ENCODE measurements at places on chromosomes 2 and 18.

DNA sequence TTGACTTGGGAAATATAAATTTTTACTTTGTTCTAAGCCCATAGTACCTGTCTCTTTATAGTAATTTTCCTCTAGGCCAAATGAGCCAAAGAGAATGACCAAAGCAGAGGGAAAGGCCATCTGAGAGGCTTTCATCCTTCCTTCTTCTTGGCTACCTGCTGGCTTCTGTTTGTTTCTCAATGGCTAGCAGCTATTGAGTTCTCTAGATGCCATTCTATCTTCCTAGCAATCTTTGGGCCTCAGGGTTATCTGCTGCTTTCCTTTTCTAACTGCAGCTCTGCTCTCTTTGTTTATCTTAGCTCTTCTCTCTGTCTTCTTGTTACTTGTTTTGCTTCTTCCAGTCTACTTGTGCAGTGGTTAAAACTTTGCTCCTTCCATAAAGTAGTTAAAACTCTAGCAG is 601.1 kb upstream of the NRXN1 start:
- no peak for DNase-seq

DNA sequence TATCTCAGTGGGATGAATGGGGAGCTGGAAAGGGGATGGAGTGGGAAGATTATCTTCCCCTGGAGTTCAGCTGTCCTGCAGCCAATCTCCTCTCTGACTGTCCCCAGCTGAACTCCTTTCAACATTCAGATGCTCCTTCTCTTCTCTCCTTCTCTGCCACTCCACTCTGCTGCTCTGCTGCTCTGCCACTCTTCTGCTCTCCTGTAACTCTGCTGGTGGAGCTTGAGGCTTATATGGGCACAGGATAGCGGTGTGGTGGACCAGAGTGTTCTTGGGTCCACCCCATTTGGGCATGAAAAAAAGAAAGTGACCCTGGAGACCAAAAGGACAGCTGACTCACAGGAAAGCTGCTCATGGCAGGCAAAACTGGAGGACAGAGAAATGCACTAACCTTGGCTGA is 26.6 kb downstream of the FAHD2B start:
- no peak for DNase-seq

DNA sequence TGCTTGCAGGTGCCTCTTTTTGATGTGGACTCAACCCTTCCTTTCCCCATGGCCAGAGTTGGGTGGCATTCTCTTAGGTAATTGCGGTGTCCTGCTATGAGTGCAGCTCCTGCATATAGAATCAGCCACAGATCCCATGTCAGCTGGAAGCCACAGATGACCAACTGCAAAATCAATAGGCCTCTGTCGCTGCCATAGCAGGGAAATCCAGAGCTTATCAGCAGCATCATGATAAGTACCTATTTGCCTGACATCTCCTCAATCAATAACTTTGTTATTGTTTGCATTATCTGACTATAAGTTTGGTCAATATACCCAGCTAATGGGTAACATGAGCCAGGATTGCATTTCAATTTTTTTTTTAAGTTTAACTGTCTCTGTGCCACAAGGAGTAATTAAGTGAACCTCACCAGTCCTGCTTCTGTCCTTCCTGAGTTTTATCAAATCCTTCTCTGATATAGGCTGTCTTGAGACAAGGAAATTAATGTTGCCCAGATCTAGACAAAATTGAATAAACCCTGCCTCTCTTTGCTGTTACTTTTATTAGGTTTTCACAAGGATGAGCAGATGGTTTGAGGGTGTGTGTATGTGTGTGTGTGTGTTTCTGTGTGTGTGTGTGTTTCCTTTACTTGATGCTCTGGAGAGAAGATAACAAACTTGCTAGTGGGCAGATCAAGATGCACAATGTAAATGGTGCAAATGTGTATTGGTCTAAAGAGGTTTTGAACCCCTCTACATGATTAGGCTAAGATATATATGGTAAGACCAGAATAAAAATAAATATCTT is 59.6 kb upstream of the CREB1 start:
- DNase-seq = no peak

GRCh38 chr18:77037567-77037966 is 95.0 kb downstream of the MBP start:
- no peak for DNase-seq

DNA sequence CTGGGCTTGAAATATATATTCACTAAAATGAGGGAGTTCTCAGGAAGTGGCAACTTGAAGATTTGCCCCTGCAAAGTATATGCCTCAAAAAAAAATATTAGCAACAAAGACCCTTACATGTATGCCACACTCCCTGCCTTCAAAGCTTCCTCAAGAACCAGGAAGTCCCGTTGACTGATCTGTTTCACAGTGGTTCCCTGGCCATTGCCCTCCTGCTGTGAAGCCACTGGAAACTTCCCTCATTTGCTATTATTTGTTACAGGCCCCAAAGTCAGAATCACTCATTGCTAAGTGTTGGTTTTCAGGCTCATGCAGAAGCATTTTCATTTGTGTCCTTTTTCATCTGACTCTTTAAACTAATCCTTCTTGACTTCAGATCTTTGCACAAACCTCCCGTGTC is 421.5 kb downstream of the ZNF521 start:
- DNase-seq = no peak

- peak; percentile 65 for DNase-seq
Measured at GRCh38 chr2:65024149-65024829, 31.9 kb upstream of the CEP68 start.

GRCh38 chr18:51568151-51568550 is 370.7 kb upstream of the MEX3C start:
- no peak for DNase-seq

DNA sequence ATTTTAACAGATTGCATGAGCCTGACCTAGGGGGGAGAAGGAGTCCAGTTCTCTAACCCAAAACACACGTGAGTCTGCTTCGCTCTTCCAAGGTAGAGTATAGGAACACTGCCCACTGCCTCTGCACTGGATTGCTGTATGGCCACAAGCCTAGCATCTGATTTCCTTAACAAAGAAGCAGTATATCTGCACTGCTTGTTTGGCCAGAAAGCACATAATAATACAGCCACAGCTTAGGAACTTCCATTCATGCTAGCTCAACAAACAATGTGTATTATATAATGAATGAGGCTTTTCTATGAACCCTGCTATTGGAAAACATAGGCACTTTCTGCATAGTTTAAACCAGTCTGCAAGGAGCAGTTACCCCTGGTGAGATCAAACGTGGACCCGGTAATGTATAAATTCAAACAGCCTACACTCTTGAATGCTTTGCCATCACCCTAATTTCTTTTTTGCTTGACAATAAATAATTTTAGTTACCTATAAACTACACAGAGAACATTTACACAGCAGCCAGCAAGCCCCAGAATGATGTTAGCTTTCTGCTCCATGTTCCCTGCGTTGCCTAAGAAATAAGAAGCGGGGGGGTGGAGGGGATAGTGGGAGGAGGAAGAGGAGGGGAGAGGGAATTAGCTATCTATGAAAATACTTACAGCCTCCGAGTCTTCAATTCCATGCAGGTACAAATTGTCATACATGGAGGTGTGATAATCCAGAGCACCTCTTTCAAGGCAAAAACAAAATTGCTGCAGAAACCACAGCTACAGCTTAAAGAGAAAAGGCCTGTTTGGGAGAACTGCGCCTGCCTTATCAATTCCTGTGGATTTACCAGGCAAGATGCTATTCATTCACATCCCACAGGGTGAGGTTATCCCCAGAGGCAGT is 125.6 kb downstream of the CACNB4 start:
- no peak for DNase-seq

GRCh38 chr18:79567481-79568147 is 112.0 kb upstream of the CTDP1 start:
- DNase-seq = peak; percentile 43

DNA sequence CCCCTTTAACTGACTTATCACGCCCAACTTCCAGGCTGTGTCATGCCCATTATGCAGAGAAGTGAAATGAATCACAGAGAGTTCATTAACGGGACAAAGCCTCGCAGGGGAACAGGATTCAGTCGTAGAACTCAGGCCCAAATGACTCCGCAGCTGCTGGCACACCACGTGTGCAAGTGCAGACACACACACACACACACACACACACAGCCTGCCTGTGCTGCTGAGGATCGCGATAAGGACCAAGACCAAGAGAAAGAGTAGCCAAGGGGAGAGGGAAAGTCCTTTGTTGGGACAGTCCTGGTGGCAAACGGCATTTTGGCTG is 90.0 kb upstream of the TAF1B start:
- peak; percentile 93 for DNase-seq

DNA sequence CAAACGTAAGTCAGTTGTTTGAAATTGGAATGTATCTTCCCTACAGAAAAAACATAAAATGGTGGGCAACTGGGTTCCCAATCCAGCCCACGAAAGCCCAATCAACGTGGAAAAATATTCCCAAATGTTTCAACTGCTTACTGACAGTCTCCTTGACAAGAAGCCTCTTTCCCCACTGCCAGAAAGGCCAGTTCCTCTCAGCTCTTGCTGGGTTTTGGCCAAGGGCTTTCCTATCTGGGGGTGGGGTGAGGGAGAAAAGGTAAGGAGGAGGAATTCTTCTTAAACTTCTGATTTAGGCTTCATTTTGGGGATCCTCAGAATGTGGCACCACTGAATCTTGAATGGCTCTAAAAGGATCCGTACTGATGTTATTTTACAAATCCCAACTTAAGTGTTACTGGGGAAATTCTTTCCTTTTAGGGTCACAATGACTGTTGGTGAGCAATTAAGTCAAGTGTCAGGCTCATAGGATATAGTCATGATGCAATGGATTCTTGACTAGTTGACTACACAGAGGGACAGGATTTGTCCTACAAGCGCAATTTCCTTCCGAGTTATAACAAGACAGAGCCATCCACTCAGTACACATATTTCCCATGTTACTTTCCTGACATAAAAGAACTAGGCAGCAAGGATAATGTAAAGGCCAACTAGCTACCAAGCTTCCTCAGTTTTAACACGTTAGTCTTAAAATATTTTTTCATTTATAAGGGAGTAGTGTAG is 73.6 kb downstream of the SPRED2 start:
- peak; percentile 89 for DNase-seq

DNA sequence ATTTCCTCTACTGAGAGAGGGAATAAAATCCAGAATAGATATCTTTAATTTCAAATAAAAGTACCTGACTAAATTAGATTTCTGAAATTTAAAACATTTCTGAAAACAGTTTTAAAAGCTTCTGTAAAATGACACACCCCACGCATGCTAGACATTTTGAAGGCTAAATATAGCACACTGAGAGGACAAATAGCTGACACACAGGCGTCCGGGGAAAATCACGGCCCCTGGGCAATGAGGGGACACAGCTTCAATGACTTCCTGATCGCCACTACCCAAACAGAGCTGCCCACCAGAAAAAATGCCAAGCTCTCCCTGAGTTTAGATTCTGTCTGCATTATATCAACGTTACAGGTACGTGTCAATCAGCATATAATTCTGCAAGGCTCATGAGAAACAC is 10.9 kb downstream of the TBC1D8 start:
- DNase-seq = no peak

DNA sequence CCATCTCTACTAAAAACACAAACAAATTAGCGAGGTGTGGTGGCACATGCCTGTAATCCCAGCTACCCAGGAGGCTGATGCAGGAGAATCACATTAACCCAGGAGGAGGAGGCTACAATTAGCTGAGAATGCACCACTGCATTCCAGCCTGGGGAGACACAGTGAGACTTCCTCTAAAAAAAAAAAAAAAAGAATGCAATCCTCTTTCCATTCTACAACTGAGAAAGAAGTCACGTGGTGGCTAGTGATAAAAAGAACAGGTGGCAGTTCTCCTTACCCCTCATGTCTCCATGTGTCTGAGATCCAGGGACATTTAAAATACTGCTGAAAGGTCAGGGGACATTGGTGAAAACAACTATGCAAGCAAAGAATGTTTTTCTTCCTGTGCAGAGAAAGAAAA is 24.4 kb upstream of the GPR39 start:
- DNase-seq = no peak

DNA sequence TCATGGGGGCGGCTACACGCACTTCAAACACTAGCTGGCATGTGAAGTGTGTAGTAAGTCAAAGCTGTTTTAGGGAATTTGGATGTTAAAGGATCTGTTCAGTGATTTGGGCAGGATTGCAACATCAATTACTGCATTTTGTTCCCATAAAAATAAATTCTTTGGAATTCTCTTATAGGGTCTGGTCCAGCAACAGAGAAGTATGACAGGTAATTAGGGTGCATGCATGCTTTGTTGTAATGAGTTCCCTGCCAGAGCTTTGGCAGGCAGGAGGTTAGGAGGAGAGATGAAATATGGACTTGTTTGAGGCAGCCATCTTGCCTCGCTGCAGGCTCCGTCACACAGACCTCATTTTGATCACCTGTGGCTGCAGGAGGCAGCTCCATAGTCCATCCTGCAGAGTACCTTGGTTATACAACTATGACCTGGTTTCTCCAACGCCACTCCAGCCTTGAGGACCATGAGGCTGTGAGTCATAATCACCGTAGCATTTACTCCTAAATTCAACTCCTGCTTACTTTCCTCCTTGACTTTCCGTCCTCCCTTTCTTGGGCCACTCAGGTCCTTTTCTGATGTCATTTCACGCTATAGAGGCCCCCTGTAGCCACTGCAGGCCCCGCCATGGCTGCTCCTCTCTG is 26.5 kb upstream of the EML4 start:
- no peak for DNase-seq

DNA sequence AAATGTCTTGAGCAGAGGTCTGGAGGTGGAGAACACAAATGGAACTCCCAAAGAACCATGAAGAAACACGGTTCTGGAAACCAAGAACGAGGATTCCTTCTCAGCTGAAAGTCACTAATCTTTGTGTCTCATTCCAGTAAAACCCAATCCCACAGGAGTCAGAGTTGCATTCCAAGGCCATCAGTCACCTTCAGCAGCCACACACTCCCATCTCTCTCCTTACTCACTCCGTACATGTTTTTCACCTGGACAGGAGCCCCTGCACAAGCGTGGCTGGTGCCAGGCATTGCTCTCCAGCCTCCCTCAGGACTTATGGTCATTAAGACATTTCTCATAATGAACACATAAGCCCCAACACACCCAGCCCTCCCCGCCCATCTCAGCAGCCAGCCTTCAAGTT is 175.4 kb upstream of the SIX2 start:
- peak; percentile 54 for DNase-seq

DNA sequence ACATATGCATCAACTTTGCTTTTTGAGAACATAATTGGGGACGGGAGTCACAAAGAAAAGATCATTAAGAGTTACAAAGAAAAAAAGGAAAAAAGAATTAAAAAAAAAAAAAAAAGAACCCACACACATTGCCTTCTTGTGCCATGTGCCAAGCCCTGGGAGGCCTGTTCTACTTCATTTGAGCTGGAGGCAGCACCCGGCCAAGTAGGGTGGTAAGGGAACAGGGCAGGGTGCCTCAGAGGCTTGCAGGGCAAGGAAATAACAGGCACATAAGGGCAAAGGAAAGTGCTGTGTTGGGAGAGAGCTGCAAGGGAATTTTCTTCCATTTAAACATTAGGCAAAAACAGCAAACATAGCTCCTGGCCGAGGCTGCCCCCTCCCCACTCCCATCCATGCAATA is 418.0 kb downstream of the TMEM182 start:
- no peak for DNase-seq

- peak; percentile 98 for DNase-seq
Measured at GRCh38 chr2:149743842-149744448, 156.4 kb upstream of the MMADHC start.

All from HCEC 1CT (cell line).